Anterior cingulate cortex (tissue), 58 donors: ENCODE measurements at places on chromosomes 16 and 17.

DNA sequence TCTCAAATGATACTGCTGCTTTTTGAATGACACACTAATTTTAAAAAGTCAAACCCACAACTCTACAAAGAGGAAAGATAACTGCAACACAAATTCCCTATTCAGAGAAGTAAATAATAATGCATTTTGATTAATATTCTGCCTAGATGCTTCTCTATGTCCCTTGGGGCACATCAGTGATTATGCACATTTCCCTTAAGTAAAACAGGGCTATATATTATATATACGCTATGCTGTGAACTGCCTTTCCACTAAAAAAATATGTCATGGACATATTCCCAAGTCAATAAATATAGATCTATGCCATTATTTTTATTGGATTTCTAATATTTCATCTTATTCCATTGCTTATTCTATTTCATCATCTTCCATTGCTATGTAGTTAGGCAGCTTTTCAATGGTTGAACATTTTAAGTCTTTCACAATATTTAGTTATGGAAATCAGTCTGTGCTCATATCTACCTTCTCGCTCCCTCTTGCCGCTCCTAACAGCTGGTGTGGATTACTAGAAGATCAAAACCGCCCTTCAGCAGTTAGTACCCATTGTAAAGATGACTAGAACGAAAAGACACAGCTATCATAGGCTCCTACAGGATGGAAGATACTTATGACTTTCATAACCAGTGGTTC, 468.2 kb upstream of the GOT2 start:
- no peak for DNase-seq

DNA sequence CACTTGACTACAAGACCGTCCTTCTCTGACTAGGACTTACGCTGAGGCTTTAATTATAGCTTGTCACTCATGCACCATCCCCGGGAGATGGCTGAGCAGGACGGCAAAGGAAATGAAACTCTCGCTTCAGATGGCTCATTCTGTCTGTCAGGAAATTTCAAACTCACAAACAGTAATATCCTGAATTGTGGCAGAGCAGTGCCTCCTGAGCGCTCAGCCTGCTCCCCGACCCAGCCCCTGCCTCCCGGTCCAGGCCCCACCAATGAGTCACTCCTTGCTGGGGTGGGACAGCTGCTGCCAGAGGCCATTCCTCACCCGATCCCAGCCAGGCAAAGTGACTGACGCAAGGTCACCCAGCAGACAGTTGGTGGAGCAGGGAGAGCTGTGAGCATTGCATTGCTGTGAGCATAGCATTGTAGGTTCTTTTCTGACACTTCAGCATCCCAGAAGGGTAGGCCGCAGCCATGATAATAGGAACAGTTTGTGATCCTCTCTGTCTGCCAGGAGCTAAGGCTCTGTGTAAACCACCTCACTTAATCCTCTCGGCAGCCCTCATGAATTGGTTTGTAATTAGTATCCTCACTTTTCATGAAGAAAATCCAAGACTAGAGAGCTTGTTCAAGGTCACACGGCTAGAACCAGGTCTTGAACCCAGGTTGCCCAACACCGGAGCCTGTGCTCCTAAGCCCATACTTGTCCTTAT, 20.9 kb downstream of the CCDC182 start:
- DNase-seq = no peak

DNA sequence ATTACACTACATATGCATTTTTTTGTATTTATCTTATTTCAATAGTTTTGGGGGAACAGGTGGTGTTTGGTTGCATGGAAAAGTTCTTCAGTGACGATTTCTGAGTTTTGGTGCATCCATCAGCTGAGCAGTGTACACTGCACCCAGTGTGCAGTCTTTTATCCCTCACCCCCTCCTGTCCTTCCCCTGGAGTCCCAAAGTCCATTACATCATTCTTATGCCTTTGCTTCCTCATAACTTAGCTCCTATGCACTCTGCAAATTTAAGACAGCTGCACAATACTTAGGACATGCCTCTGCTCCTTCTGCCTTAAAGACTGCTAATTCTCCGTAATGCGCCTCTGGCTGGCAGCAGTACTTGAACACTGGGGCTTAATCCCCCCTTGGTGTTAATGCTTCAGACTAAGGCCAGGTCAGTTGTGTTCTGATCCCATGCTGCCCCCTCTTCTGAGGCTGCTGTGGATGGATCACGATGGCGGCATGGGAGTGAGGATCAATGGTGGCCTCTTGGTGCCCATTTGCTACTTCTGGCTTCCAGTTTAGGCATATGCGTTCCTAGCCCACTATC, 146.2 kb downstream of the PARN start:
- DNase-seq = no peak

DNA sequence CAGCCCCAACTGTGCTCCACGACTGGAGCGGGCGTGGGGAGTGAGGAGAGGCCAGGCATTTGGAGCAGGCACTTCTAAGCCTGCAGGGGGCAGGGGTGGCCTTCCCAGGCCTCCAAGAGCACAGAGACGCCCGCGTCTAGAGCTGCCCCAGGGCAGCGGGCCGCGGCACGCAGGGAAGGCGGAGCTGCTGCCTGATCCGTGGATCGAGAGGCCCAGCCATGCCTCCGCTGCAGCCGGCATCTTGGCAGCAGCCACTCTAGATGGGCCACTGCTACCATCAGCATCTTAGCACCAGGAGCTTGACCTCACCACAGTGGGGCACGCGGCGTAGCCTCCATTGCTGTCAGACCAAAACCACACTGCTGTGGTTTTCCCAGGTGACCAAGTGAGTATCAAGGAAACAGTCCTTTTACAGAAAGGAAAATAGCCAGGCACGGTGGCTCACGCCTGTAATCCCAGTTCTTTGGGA, 20.4 kb upstream of the WDR45B start:
- DNase-seq = peak; percentile 23

DNA sequence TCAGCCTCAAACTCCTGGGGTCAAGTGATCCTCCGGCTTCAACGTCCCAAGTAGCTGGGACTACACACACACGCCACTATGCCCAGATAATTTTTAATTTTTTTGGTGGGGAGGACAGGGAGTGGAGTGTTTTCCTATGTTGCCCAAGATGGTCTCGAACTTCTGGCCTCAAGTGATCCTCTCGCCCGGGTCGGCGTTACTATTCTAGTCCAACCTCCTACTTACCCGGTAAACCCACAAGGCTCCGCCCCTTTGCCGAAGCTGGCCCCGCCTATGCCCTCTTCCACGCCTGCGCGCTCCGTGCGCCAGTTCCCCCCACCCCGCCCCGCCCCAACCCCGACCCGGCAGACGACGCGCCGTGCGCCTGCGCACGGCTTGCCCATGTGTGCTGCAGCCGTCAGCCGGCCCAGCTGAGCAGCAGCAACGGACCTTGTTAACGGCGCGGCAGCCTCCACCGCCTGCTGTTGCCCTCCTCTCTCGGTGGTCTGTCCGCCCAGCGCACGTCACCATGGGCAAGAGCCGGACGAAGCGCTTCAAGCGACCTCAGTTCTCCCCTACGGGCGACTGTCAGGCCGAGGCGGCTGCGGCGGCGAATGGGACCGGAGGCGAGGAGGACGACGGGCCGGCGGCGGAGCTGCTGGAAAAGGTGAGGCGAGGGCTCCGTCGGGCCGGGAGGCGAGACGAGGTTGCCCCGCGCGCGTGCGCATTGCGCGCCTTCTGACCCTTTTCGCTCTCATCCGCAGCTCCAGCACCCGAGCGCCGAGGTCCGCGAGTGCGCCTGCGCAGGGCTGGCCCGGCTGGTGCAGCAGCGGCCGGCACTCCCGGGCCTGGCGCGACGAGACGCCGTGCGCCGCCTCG, at the start of gene HEATR3:
Gene HEATR3, plus strand, starts transcription at position 347 of the 858 bp plus-strand sequence. Its CDS starts 162 bp downstream, at position 509.
- DNase-seq = peak; percentile 90

GRCh38 chr16:82560805-82561325, 65.9 kb upstream of the CDH13 start:
- no peak for DNase-seq

GRCh38 chr16:50494501-50495491, 53.4 kb upstream of the NKD1 start:
- no peak for DNase-seq

GRCh38 chr16:75237398-75238131, 13.9 kb downstream of the BCAR1 start:
- DNase-seq = no peak

DNA sequence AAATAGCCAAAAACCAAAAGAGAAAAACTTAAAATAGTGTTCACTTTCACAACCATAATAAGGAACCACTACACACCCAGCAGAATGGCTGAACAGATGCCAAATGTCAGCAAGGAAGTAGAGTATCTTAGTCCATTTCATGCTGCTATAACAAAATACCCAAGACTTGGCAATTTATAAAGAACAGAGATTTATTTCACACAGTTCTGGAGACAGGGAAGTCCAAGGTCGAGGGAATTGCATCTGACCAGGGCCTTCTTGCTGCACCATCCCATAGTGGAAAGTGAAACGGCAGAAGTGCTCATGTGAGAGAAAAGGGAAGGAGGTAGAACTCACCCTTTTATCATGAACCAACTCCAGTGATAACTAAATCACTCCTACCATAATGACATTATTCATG, 33.8 kb upstream of the CCL22 start:
- no peak for DNase-seq

GRCh38 chr17:44981221-44981968, 13.3 kb upstream of the C1QL1 start:
- DNase-seq = no peak

DNA sequence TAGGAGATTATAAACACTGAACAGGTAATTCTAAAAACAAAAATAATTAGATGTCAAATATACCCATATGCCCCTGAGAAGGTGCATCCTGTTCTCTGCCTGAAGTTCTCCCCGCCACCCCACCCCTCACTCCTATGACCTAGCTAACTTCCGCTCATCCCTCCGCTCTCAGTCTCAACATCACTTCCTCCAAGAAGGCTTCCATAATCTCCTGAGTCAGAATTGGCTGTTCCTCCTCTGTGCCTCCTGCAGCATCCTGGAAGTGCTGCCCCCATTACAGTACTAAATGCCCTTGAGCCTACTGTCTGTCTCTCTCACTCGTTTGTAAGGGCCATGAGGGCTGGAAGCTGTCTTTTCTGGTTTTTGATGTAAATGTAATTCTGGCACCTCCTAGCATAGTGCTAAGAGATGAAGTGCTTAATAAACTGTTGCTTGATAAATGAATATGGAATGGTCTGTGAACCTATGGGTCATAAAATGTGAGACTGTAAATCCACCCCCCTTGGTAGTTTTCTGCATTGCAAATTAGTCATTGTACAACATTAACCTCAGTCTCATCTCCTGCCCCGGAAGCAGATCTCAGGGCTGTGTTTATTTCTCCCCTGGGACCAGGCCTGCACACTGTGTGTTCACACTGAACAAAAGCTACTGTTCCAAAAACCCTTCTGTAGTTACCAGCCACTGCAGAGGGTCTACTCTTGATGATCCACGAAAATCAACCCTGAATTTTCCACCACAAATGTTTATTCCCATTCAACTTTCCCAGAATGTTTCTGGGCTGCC, 3.9 kb upstream of the MYO1D start:
- DNase-seq = no peak

GRCh38 chr16:72262711-72263110, 90.8 kb upstream of the PMFBP1 start:
- no peak for DNase-seq

DNA sequence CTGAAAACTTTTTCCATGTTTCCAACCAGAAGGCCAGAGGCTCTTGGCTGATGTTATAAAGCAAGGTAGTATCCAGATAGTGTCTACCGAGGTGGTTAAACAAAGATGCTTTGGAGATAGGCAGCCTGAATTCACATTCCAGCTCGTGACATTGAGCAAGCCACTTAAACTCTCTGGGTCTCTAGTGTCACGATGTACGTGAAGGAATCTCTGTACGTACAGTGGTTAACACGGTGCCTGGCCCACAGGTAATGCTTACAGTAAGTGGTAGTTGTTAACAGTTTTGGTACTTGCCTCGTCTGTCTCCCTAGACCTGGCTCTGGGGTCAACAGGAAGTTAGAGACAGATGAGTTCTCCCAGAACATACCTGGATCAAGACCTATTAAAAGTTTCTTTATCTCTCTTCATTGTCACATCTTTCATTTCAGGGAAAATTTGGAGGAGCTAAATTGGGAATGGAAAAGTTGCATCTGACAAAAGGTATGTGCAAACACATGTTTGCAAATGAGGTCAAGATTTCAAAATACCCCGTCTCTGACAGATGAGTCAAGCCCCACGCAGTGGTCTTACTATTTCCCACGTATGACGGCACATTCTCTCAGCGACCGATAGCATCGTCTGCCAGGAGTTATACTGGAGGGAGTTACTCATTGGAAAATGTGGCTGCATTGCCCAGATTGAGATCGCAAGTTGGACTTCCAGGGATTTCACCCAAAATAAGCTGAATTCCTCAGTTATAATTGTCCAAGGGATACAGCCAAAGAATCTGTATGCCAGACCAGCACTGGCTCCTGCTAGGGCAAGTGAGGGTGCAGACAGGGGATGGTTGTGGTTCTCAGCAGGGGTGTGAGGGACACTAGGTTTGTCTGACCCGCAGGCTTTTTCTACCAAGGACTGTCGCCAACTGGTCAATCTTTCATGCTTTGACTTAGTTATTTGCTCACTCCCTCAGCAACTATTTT, 18.9 kb upstream of the MYH10 start:
- no peak for DNase-seq

DNA sequence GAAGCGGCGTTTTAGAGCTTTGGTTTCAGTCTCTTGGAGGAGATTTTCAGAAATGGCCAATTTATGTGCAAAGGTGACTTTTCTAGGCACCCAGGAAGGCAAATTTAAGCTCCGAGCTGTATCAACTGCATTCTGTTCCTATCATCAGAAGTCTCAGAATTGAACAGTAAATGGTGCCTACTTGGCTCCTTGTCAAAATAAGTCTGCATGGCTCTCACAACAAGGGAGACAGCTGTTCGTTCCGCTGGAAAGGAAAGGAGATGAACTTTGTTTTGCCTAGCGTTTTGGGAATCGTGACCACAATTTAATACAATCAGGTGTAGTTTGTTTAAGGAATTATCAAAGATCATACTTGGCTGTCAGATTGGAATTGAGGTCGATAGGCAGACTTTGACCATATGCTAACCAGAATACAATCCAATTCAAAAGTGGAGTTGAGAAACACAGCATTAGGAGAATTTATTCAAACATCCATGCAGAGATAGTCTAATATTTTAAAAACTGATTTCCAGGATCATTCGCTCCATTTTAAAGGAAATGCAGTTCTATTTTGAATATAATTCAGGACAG, 139.4 kb downstream of the CPPED1 start:
- DNase-seq = no peak

GRCh38 chr17:76381633-76382350, 2.6 kb upstream of the SPHK1 start:
- no peak for DNase-seq

- no peak for DNase-seq
Observed at GRCh38 chr16:67238806-67239470, 8.3 kb downstream of the FHOD1 start.

DNA sequence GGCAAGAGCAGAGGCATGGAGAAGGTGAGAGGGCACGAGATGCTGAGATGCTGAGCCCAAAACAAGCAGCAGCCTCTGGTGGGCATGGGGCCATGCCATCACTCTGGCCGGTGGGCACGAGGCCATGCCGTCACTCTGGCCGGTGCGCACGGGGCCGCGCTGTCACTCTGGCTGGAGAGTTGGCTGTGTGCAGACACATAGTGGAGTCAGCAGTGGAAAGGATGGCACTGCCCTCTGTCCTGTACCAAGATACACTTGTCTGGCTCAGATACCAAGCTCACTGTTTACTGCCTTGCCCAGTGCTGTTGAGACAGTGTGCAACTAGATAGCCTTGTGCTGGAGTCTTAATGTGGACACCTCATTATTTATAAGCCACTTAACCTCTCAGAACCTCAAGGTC, 45.1 kb downstream of the CYB5D2 start:
- no peak for DNase-seq

GRCh38 chr16:75789237-75789636, 62.9 kb upstream of the CPHXL start:
- DNase-seq = no peak

- DNase-seq = no peak
Observed at GRCh38 chr17:31677681-31678080, 181.4 kb downstream of the COPRS start.
